ENCODE measurements at places on chromosomes 11 and 22.
A peak's percentile ranks its signal among the peaks of the same experiment; 100 is the strongest.

DNA sequence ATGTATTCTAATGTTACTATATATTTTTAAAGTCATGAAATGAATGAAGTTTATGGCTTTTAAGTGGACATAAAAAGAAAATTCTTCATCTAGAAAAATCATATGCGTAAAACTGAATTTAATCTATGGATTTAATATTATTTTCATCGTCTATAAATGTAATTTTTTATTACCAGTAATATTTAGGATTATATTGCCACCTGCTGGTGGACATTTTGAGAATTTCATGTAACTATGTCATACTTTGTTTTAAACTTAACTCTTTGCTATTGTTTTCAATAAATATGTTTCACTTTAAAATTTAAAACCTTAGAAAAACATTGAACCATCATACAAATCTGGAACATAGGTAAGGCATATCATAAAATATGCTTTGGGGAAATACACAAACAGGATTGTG is 66.5 kb upstream of the CEP126 start:
- no peak for DNase-seq

DNA sequence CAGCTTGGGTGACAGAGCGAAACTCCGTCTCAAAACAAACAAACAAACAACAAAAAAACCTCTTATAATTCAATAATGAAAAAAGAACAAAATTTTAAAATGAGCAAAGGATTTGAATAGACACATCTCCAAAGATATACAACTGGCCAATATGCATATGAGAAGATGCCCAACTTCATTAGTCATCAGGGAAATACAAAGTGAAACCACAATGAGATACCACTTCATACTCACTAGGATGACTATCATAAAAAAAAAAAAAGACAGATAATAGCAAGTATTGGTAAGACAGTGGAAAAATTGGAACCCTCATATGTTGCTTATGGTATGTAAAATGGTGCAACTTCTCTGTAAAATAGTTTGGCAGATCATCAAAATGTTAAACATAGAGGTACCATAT is 28.7 kb upstream of the BARX2 start:
- DNase-seq: no peak

- no peak for DNase-seq
Observed at GRCh38 chr11:81224396-81224795, 1509.3 kb downstream of the FAM181B start.

DNA sequence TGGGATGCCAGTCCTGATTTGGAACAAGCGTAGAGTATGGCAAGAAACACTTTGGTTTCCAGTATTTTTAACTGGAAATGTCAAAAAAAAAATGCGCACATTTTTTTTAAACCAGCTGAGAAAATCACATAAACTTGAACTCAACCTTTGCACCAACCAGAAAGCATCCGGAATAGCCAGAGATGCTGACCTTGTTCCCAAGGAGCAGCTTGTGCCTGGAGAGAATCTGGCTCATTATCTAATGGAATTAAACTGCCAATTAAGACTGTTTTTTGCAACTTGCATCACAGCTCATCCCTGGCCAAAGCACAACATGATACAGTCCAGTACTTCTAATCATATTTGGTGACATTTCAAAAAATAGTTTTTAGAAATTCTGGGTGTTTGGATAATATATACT is 8.4 kb upstream of the ETS1 start:
- no peak for DNase-seq

DNA sequence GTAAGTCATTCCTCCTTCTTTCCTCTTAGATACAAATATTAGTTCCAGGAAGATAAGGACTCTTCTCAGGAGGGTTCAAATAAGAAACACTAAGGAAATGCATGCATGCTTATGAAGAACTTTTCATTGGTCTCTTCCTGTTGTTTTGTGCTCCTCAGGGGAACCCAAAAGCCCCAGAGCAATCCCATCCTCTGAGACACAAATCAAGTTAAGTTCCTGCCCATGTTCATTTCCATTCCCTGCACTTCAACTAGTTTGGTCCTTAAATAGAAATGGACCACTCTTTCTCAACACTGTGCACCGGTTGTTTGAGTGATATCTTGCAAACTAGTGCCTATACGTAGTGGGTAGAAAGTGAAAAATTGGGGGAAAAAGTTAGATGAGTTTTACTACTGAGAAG is at the start of gene OR10G4:
OR10G4 (plus strand) TSS at position 301 of the 400 bp plus-strand sequence. CDS start 2,578 bp downstream, outside the sequence.
- no peak for DNase-seq

DNA sequence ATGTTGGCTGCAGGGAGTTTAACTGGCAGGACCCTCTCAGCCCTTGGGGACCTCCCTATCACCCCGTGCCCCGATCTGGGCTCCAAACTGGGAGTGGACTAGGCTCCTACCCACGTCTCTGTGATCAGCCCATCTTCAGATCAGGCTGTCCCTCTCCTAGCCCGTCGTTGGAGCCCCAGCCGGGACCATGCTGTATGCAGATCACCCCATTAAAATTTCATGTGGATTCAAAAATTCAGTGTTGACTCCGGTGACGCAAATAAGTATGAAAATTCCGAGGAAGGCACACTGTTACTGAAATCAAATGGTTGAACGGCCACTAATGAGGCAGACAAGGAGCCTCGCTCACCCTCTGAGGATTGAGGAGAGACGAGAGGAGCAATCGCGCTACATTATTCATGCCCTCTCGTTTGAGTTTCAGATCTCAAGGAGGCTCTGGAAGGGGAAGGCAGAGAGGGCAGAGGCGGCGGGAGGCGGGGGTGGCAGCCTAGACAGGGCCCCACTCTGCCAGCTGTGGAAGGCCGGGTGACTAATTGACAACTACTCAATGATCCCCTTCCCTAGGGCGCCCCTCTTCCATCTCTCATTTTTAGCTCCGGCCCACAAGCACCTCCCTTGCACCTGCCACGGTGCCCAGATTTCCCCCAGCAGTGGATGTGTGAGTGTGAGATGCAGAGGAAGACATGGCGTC is 255.4 kb downstream of the MIAT start:
- no peak for DNase-seq

GRCh38 chr11:91857179-91857578 is 367.4 kb upstream of the FAT3 start:
- DNase-seq: no peak

GRCh38 chr11:102116453-102117205 is 6.4 kb downstream of the YAP1 start:
- DNase-seq: no peak

DNA sequence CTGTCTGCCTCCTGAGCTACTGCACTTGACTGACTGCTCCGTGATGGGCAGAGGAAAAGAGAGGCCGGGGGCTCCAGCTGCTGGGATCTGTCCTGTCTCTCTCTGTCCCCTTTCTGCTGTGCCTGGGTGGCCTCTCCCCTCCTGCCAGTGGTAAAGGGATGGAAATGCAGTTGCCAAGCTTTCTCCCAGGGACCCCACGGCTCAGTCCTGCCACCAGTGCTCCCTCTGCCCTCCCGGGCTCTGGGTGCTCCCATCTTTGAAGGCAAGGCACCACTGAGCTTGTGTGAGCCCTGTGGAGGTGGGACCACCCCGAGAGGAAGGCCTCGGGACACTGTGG is 32.0 kb downstream of the NADSYN1 start:
- DNase-seq: no peak

DNA sequence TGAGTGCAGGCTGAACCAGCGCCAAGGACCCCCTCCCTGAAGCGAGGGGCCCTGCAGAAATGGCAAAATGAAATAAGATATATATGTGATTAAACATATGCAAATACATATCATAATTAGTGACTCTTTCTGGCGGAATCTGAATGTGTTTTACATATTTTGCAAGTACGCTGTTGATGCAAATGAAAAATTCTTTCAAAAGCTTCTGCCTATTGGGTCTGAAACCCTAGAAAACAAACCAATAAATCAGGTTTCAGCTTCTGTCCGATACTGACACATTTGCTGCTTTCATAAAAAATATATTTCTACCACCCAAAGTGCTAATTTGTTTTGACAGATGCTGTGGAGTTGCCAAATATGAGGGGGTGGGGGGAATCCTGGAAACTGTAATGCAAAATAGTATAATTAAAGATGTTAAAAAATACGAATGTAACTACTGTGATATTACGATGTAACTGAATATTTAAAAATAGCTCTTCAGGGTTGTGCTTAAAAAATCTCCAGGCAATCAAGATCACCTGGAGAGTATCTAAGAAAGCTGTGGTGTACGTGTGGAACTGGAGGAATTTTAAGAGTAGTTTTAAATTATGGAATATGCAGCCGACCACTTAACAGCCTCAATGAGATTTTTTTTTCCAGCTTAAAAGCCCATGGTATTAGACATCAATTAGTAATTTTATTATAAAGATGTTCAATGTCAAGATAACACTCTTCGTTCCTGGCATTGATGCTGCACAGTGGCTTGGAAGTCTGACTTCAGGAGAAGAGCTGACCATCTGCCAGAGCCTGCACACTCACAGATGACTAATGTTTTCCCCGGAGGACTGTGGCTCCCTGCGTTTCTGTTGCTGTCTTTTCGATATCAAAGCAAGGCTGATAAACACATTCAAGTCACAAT is 122.2 kb upstream of the RCN1 start:
- no peak for DNase-seq

DNA sequence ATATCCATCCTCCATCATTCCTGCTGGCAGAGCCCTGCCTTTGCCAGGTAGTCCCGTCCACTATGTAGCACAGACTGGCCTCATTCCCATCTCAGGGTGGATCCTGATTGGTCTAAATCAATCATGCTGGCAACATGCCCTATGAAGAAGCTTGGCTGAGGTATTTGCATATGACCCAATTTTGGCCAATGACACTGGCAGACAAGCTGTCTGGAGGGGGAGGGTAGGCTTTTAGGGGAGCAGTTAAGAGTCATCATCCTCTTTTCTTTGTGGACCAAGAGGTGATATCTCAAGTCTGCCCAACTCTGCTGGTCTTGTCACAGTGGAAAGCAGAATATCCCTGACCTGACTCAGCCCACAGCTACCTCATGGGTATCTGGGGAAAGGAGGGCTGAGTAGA is 5.1 kb downstream of the CCDC89 start:
- no peak for DNase-seq

DNA sequence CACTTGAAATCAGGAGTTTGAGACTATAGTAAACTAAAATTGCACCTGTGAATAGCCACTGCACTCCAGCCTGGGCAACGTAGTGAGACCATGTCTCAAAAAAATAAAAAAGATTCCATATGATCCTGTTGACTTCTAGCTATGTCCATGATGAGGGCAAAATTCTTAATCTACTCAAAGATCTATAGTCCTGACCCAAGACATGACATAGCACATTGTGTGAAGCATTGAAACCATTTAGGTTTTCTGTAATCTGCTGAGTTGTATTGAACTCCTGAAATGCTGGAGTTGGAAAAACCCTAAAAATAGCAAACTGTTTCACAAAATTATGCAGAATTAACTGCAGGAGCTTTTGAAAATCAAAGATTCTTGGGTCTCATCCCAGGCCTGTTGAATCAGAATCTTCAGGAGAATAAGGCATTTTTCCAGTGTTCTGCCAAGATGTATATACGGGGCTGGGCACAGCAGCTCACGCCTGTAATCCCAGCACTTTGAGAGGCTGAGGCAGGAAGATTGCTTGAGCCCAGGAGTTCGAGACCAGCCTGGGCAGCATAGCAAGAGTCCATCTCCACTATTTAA is 29.8 kb upstream of the LDHA start:
- DNase-seq: no peak

GRCh38 chr11:21353425-21353824 is 684.0 kb downstream of the NELL1 start:
- no peak for DNase-seq

- DNase-seq: no peak
Observed at GRCh38 chr11:19032990-19033389, 27.5 kb downstream of the MRGPRX2 start.

- no peak for DNase-seq
Observed at GRCh38 chr11:134028368-134028920, 40.4 kb upstream of the JAM3 start.

DNA sequence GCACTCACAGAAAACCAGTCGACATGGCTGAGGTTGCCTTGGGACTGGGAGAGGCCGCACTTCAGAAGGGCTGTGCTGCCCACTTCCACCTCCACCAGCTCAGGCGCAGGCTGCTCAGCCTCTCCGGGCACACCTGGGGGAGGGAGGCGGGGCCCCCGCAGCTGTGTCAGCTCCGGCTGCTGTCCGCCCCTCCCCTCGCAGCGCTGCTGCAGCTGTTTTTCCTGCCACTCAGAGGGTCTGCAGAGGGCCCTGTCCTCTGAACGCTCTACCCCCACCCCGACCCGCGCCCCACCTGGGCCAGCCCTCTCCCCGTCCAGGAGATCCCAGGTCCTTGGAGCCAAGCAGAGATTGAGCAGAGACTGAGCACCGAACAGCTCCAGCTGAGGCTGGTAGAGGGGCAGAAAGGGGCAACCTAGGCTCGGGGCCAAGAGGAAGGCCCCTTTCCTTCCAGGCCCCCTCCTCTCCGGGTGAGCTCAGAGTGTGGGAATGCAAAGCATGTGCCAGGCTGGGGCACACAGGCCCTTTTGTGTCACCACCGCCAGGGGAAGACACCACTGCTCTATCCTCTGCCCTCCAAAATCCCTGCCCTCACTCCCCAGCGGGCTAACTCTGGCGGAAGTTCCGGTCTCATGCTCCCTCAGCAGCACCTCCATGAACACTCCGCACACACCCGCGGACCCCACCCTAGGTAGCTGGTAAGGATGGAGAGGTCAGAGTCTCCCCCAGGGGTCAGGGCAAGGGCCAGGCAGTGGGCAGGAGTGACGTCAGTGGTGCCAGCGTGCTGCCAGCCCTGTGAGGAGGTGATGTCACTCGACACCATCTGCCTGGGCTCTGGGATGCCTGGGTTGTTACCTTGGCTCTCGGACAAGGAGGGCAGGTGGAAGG is 1.6 kb downstream of the MCAM start:
- DNase-seq: no peak

DNA sequence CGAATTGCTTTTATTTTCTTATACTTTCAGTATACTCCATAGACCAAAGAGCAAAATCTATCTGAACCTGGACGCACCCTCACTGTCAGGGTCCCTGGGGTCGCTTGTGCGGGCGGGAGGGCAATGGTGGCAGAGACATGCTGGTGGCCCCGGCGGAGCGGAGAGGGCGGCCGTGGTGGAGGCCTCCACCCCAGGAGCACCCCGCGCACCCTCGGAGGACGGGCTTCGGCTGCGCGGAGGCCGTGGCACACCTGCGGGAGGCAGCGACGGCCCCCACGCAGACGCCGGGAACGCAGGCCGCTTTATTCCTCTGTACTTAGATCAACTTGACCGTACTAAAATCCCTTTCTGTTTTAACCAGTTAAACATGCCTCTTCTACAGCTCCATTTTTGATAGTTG is 1077.4 kb downstream of the BRD1 start:
- DNase-seq: no peak

- DNase-seq: peak; percentile 35
Observed at GRCh38 chr11:7974668-7975067, 9.4 kb upstream of the NLRP10 start.

- DNase-seq: no peak
Observed at GRCh38 chr22:50175921-50176849, 5.7 kb downstream of the PANX2 start.
